CD4-positive, alpha-beta memory T cell (primary cell): ENCODE measurements at places on chromosomes 16 and 17.
A peak's percentile ranks its signal among the peaks of the same experiment; 100 is the strongest.

DNA sequence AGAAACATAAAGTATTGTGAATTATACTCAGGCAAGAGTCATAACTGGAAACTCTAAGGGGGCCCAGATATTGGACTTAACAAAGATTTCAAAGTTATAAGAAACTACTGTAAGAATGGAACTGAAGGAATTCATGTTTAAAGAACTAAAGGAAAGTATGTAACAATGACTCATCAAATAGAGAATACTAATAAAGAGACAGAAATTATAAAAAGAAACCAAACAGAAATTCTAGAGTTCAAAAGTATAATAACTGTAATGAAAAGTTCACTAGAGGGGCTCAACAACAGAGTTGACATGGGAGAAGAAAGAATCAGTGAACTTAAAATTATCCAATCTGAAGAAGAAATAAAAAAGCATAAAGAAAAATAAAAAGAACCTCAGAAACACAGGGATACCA, 55.4 kb downstream of the ADCY9 start:
- no peak for DNase-seq

- DNase-seq = no peak
Measured at GRCh38 chr16:17887963-17888362, 417.2 kb upstream of the XYLT1 start.

GRCh38 chr17:80754846-80755245, 210.2 kb downstream of the RPTOR start:
- no peak for DNase-seq

GRCh38 chr16:81748476-81749198, 30.5 kb upstream of the PLCG2 start:
- DNase-seq = no peak

- DNase-seq = no peak
Measured at GRCh38 chr16:86314402-86315025, 195.8 kb upstream of the FOXF1 start.

GRCh38 chr17:66481271-66481670, 178.9 kb downstream of the PRKCA start:
- DNase-seq = no peak

DNA sequence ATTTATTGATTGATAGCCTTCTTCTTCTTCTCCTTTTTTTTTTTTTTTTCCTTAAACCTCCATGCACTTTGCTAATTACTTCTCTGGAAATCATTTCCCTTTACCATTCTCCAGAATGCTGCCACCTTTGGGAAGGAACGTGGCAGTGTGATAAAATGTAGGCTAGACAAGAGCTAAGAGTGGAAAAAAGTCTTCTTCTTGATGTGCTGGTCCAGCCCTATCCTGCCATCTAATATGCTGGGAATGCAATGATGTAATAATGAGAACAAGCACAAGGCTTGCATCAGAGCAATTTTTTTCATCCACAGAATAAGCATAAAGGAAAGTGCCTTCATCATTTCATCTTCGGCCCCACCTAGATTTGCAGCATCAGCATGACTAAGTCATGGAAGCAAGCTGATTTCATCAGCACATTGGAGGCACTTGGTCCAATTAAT, 128.7 kb upstream of the ZFHX3 start:
- DNase-seq = no peak

DNA sequence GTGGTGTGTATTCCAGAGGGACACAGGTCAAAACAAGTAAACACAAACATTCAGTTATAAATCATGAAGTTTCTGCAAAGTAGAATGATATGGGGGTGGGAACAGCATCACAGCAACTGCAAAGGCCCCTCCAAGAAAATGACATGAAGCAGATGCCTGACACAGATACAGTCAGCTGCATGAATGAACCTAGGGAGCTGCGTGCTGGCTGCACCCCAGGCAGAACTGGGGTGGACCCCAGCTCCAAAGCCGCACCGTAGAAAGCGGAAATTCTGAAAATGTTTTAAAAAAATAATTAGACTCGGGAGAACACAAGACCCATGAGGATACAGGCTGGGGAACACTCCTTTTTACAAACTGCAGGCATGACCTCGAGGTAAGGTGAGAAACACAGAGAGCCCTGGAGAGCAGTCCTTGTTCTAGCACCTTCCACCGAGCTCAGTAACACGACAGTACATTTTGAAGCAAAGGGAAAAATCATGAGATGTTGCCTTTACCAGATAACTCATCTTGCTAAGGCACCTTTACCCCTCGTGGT, 323.8 kb downstream of the SOX9 start:
- no peak for DNase-seq

- peak; percentile 40 for DNase-seq
Measured at GRCh38 chr16:28139530-28139929, 72.2 kb downstream of the XPO6 start.

GRCh38 chr17:72692676-72693075, 399.8 kb downstream of the SLC39A11 start:
- DNase-seq = no peak

- DNase-seq = no peak
Measured at GRCh38 chr16:24508614-24509013, 30.8 kb upstream of the RBBP6 start.

DNA sequence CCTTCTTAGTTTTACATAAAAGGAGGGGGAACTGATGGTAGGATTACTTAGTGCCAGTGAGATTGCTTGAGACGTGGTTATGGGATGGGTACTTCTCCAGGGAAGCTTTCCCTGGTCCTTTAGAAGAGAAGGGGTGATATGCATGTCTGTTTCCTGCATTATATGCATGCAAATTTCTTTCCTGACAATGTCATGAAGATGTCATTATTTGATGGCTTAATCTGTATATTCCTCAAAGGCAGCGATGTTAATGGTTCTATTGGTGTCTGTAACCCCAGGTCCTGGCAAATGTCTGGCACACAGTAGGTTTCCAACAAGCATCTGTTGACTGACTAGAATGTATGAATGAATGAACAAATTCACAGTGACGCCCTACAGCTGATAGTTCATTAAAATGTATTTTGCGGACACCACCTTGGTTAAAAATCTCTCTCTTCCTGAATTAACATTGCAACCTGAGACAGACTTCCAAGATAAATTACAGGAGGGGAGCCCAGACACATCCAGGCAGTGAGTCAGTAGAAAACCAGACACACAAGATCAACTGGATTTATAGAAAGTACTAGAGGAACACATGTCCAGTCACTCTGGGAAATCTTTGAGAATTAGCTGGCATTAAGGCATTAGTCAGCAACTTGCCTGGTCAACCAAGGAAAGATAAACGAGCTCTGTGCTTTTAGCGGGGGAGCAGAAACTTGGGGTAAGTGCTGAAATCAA, 293.4 kb downstream of the XYLT1 start:
- DNase-seq = no peak

DNA sequence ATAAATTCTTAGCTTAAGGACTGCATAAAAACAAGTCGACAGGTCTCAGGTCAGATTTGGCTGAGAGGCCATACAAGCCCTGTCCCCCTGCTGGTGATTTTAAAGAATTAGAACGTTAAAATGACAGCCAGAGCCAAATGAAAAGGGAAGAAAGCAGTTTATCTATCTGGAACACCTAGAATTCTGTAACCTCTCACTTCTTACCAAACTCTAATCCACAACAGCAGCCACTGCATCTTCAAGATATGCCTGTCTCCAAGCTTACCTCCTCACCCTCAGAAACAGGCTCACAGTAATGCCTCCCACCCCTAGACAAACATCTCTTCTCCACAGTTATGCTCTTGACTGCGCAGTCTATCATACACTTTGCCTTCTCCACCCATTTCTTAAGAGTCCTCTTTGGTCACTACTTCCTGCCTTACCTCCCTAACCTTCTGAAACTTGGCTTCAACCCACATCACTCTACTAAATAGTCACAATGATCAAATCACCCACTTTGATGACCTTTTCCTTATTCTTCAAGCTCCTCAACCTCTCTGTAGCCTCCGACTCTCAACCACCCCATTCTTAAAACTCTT, 14.2 kb downstream of the ANKFY1 start:
- peak; percentile 19 for DNase-seq

- no peak for DNase-seq
Measured at GRCh38 chr17:65572581-65573281, 11.3 kb upstream of the AXIN2 start.

GRCh38 chr16:26139091-26139490, 447.3 kb downstream of the HS3ST4 start:
- DNase-seq = no peak

- no peak for DNase-seq
Measured at GRCh38 chr16:90031186-90031930, 12.1 kb upstream of the DBNDD1 start.

- DNase-seq = no peak
Measured at GRCh38 chr16:85498607-85499006, 114.5 kb upstream of the GSE1 start.

- no peak for DNase-seq
Measured at GRCh38 chr16:56824331-56824730, 40.7 kb upstream of the SLC12A3 start.

DNA sequence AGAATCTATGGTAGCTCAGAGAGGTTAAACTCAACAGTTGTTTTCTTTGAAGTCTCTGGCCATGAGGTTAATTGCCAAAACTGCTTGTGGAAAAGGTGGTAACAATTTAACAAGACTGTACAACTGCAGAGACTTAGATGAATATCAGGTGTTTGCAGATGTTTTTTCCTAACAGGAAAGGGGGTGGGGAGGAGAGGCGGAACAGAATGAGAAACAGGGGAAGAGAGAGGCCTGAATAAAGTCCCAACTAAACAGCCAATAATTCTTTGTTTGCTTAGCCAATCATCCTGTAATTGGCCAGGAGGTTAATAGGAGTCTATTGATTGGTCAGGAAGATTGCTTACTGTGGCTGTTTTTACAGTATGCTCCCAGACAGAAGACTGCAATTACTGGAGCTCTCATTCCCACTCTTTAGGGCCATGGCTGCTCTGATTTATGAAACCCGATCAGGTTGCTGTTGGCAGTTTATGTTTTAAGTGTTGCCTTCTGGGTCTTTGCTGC, 249.7 kb upstream of the TBX2 start:
- no peak for DNase-seq

- DNase-seq = no peak
Measured at GRCh38 chr16:1144476-1145382, 8.2 kb upstream of the CACNA1H start.

DNA sequence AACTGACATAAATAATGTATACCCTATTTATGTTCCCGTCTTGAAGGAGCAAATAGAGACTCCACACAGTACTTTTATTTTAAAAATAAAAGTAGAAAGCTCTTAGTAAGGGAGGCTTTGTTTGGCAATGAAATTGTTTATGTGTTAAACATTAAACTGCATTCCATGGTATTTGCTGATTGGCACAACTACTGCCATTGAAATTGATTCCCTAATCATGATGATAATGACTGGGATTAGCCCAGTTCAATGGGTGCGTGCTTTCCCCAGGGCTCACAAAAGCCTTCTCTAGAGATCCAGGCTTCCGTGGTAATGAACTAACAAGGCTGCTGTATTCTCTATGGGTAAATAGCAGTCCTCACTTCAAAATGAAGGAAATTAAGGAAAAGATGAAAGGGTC, 67.5 kb downstream of the GPRC5B start:
- DNase-seq = no peak

DNA sequence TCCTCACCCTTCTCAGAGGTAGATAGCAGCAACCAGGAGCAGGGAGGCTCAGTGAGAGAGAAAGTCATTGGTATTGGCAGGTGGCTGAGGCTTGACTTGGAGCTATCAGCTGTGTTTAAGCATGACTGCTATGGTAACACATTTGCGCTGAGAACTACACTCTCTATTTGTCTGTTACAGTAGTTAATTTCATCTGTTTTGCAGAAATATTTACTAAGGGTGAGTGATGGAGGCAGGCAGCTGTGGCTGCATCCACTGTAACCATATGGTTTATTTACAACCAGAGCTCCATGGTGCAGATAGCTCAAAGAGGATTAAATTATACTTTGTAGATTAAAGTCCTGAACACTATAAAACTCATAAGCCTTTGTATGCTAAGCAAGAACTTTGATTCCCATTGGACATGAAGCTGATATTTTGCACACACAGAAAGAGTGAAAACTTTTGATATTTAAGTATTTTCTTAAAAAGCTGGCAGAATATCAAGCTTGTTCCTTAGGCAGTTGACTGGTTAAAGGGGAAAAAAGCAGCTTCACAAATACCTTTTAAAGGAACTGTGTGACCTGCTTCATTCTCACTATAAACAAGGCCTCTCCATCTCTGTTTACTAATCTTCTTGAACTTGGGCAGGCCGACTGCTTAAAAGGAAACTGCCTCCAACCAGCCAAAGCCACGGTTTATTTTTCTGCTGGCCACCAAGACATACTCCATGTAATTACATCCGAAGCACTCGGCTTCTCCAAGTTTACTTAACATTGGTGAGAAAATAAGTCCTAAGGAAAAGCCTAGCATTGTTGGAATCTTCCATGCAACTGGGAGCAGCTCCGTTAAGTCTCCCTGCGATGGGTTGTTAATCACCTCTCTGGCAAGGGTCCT, 299.8 kb upstream of the ZFHX3 start:
- DNase-seq = no peak

- DNase-seq = no peak
Measured at GRCh38 chr17:79443026-79443425, 167.8 kb downstream of the RBFOX3 start.

DNA sequence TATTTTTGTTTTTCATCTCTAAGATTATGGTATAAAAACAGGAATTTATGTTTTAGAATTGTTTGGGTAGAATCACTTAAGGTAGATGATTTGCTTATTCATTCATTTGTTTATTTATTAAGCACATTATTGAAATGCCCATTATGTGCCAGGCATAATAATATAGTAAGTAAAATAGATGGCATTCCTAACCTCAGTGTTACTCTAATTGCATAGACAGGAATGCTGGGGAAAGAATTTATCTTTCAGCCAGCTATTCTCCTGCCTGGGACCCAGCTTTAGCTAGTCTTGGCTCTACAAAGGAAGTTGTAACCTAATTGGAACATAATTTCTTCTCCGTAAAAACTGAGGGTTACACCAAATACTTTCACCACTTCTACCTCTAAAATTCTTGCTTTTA, 44.6 kb downstream of the NFAT5 start:
- no peak for DNase-seq
